CD4-positive, alpha-beta T cell treated with Interleukin-15 for 4 hours (primary cell): ENCODE measurements at places on chromosomes 5 and 9.

- DNase-seq, result peak; percentile 53
These were observed 16.4 kb downstream of the SEMA4D start for GRCh38 chr9:89481538-89481915.

DNA sequence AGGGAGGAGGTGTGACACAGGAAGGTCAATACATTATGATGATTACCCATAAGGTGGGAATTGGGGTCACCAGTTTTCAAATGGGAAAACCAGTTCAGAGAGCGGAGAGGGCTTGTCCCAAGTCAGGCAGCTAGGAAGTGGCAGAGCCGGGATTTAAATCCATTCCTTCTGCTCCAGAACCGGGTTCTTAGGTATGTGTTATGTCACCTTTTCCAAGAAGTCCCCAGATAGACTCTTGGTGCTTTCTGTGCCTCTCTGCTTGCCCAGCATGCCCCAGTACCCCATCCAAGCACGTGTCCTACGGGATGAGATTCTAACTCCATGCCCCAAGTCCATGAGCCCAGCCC lies 69.9 kb downstream of the LMX1B start:
- no peak for DNase-seq

GRCh38 chr9:111250875-111251842 lies 78.9 kb downstream of the OR2K2 start:
- DNase-seq, result no peak

DNA sequence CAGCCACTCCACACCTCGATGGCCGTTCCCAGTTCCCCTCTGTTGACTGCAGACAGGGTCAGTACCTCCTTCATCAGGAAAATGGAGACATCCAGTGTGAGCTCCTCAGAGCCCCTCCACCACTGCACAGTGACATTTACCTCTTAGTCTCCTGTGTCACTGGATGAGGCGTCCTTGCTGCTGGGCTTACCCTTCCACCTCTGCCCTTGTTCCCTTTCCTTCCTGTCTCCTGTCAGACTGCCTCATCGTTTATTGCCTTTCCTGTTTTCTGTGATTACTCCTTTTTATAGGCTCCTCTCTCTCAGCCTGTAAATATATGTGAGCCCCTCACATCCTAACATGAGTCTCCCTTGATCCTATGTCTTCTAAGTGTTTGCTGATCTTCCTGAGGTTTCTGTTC lies 23.2 kb upstream of the SPTAN1 start:
- no peak for DNase-seq

- DNase-seq, result no peak
These were observed 65.7 kb upstream of the ICE1 start for GRCh38 chr5:5356765-5357164.

DNA sequence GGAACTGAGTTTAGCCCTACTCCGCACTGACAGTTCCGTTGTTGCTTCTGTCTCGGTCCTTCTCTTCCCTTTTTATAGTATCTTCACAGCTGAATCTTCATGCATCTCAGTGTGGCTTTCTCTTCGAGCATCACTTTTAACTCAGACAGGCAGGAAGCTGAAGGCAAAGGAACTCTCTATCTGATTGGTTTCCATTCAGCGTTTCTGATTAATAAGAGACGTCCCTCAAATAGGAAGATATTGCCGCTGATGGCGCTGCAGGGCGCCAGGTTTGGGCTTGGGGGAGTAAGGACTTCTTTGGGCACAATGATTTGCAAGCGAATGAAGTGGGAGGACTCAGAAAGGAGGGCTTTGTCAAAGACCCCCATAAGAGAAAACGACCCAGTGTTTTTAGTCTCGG lies at the start of gene CDH9:
CDH9 (minus strand) TSS at position 111 of the 400 bp plus-strand sequence. CDS start 50,253 bp downstream, outside the sequence.
- DNase-seq, result no peak

GRCh38 chr9:110148384-110148783 lies 59.6 kb downstream of the C9orf152 start:
- DNase-seq, result peak; percentile 49

DNA sequence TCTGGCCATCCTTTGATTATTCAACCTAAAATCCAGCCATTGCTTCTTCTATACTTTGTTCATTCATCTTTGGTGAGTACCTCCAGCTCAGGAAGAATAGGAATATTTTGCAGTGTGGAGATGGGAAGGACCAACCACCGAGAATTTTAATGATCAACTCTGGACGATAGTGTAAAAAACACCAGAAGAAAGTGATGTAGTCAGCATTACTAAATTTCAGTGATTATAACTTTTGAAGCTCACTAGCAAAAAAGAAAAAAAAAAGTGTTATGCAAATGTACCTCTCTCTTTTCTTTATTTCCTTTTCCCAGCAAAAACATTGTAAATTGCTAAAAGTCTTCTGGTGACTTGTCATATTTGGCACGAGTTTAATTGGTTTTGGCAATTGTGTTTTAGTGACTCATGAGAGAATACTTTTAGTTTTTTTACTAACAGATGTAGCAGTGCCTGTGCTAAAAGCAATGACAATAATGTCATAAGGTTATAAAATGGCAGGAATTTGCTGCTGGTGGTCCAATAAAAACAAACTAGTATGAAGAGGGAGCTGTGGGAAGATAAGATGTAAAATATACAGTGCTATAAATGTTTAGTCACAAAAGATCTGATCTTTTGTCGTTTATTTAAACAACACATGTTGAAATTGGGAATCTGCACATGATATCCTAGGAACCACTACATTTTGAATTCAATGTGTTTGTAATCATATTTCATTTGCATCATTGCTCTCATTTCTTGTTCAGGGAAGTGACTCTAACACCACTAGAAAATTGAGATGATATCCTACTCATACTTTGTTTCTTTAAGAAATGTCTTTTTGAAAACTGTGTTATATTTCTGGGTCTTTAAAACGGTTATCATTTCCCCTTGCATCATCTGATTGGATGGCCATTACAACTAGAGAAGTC lies 81.3 kb upstream of the ERCC6L2 start:
- no peak for DNase-seq

- DNase-seq, result no peak
These were observed 2.1 kb downstream of the PCDHA2 start for GRCh38 chr5:140796718-140797095.

GRCh38 chr5:148830211-148830610 lies 3.8 kb downstream of the ADRB2 start:
- no peak for DNase-seq

DNA sequence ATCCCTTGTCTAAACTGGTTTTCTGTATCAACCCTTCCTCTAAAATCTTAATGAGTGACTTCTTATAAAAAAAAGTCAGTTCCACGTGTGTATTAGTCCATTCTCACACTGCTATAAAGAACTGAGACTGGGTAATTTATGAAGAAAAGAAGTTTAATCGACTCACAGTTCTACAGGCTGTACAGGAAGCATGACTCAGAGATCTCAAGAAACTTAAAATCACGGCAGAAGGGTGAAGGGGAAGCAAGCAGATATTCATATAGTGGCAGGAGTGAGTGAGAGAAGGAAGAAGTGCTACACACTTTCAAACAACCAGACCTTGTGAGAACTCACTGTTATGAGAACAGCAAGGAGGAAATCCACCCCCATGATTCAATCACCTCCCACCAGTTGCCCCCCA lies 307.8 kb upstream of the ARRDC3 start:
- DNase-seq, result no peak

DNA sequence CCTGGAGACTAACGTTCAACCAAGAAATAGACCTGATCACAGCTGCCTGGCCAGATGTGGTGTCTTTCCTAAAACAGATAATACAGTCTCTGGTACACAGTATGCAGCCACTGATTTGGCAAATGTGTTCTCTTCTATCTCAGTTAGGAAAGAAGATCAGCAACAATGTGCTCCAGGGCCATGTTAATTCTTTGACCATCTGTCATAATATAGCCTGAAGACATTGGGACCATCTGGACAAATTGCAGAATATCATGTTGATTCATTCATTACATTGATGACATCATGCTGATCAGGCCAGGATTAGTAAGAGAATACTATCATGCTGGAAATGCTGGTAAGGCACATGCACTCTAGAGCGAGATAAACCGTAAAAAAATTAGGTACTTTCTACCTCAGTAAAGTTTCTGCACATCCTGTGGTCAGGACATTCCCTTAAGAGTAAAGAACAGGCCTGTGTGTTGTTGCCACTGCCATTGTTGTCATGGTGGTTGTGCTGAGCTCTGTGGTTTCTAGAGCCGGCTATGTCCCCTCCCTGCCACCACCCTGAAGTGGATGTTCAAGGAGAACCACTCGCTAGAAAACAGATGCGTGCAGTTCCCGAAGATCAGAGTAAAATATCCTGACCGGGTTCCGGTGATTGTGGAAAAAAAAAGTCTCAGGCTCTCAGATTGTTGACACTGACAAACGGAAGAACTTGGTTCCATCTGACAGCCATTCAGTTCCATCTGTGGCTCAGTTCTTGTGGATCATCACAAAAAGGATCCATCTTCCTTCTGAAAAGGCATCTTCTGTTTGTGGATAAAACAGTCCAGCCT lies 6.4 kb upstream of the JMY start:
- peak; percentile 37 for DNase-seq

GRCh38 chr5:107597247-107597646 lies 73.5 kb downstream of the EFNA5 start:
- DNase-seq, result no peak

GRCh38 chr5:104170926-104171325 lies 608.3 kb upstream of the NUDT12 start:
- DNase-seq, result no peak

GRCh38 chr9:111870774-111871498 lies 25.7 kb upstream of the UGCG start:
- no peak for DNase-seq

DNA sequence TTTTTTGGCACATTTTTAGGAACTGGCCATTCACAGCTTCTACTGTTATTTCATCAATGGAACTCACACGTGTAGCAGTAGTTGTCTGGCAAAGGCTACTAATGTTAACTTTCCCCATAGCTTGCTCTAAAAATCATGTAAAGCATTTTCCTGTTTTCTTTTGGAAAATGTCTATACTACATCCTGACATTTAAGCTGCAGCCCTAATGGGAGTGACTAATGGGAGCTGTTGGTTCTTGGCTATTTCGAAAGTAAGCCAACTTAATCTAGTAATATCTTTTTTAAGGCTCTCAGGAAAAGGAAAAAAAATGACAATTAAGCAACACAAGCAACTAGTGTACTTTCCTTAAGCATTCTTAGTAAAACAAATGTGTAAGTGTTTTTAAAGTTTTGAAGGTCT lies 169.2 kb downstream of the SLC12A2 start:
- no peak for DNase-seq

GRCh38 chr5:129856325-129856724 lies 47.9 kb upstream of the CHSY3 start:
- DNase-seq, result no peak

DNA sequence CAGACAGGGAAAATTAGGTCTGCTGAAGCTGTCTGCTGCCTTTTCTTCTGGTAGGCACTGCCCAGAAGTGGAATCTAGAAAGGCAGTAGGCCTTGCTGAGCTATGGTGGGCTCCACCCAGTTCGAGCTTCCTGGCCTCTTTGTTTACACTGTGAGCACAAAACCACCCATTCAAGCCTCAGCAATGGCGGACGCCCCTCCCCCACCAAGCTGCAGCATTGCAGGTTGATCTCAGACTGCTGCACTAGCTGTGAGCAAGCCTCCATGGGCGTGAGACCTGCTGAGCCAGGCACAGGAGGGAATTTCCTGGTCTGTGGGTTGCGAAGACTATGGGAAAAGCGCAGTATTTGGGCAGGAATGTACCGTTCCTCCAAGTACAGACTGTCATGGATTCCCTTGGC lies 18.5 kb downstream of the AGTPBP1 start:
- DNase-seq, result peak; percentile 64

GRCh38 chr9:82554381-82554780 lies 508.6 kb downstream of the RASEF start:
- DNase-seq, result no peak

DNA sequence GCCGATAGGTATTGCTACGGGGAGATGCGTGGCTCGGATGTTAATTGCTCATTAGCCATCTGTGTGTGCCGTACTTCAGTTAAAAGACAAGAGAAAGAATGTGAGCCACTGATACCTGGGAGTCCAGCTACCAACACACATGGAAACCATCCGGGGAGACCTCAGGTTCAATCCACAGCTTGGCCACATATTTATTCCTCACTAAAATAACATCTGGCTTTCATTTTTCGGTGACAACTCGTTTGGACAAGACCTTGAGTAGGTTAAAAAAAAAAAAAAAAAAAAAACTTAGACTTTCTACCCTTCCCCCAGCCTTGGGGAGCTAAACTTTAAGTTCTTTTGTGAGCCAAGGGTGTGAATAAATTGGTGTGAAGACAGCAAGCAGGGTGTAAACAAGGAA lies 84.1 kb downstream of the SLIT3 start:
- DNase-seq, result no peak

DNA sequence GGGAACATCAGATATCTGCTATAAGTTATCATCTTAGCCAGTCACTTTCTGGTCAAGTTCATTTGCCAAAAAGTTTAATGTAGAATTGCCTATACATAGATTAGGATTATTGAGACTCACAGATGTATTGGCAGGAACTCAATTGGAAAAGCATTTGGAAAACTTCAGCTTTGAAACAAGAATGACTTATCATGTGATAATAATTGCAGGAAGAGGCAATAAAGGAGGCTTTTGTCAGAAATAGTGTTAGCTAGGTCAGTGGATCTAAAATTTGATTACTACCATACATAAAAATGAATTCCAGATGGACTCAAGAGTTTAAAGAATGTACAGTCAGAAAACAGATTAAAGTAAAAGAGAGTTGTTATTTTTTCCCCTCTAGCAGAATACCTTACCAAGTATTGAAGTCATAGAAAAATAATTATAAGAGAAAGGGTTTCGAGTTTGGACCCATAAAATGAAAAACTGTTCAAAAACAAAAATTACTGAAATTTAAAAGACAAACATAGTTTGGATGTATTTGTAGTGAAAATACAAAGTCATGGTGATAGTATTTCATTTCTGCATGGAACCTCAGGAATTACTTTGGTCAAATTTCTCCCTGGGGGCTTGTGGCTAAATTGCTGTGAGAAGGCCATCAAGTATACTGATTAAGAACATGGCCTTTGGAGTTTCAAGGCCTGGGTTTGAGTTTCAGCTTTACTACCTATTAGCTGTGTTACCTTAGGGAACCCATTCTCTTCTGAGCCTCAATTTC lies 159.9 kb downstream of the TMEM38B start:
- no peak for DNase-seq

GRCh38 chr9:135983208-135984071 lies 22.3 kb upstream of the UBAC1 start:
- DNase-seq, result no peak

- no peak for DNase-seq
These were observed 178.9 kb downstream of the MSX2 start for GRCh38 chr5:174903172-174903732.

GRCh38 chr5:34494111-34494755 lies 161.9 kb upstream of the RAI14 start:
- no peak for DNase-seq
